ENCODE measurements at places on chromosomes 4 and X.

DNA sequence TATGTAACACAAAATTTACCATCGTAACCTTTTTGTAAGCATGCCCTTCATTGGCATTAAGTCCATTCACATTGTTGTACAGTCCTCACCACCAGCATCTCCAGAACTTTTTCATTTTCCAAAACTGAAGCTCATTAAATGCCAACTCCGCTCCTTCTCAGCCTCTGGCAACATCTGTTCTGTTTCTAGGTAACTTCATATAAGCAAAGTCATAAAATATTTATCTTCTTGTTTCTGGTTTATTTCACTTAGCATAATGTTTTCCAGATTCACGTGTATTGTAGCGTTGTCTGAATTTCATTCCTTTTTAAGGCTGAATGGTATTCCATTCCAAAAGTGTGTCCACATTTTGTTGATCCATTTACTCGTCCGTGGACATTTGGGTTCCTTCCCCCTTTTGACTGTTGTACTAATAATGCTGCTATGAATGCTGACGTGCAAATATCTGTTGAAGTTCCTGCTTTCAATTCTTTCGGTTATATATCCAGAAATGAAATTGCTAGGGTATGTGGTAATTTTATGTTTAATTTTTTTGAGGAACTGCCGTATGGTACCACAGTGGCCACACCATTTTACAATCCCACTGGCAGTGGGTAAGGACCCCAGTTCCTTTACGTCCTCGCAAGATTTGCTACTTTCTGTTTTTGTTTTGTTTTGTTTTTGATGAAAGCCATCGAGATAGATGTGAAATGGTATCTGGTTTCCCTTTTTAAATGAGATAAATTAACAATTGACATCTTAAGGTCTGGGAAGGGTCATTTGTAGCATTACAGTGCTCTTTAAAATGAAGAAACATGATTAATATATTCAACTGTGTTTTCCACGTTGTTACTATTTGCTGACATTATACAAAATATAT lies 63.4 kb downstream of the PTTG2 start:
- peaks cover 3% of the 10 kb centered on the region for H3K4me1 ChIP-seq
- H3K27ac ChIP-seq, result no peak overlapping the region
- no peak for DNase-seq
- no peak overlapping the region for H3K4me3 ChIP-seq

DNA sequence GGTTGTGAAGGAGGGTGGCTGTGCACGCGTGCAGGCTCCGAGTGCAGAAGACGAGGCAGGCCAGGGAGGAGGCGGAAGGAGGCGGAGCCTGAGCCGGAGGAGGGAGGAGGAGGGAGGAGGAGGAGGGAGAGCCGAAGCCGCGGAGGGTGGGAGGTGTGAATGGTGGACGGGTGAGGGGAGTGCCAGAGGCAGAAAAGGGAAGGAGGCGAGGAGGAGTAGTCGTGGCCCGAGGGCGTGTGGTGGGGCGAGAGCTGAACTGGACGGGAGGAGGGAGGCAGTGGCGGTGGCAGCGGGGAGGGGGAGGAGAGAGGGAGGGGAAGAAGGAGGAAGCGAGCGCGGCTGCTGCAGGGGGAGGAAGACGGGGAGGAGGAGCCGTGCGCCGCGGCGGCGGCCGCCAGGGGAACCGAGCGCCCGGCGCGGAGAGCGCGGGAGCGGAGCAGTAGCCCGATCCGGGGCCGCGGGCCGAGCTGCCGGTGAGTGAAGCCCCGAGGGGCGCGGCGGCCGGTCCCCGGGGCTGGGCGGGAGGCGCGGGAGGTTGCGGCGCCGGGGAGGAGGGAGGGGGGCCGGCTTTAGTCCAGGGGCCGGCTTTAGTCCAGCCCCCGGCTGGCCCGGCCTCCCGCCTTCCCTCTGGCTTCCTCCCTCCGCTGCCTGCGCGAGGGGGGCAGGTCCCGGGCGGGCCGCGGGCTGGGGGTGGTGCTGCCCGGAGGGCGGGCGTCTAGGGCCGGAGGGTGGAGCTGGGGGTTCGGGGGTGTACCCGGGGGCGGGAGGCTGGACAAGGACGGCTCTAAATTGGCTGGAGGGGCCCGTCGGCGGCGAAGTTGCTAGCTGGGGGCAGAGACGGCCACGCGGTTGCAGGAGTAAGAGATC lies at the start of gene TMEM164:
TSS of gene TMEM164 (plus strand) at position 815 of the 867 bp plus-strand sequence. CDS start 661 bp downstream, outside the sequence.
- peak; percentile 94 for DNase-seq
- H3K36me3 ChIP-seq, result peaks cover 9% of the 10 kb centered on the region
- peaks cover 28% of the 10 kb centered on the region for H3K4me1 ChIP-seq

DNA sequence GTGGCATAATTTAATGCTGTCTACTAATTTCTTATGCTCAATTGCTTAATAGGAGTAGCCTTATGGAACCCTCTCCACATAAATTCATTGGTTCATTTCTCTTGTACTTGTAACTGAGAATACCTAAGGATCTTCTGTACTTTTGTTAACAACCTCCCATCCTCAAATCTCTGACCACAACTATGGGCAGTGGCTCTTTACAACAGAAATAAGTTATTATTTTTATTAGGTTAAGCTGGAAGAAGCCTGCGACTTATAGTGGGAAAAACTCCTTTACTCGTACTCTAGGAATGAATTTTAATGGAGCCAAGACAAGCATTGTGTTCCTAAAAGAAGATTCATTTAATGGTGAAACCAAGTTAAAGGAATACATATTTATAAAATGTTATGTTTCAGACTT lies 337.1 kb upstream of the CTSO start:
- no peaks in the 10 kb centered on the region for H3K27me3 ChIP-seq
- H3K4me1 ChIP-seq, result no peaks in the 10 kb centered on the region
- H3K27ac ChIP-seq, result no peak overlapping the region

GRCh38 chr4:105061136-105061696 lies 85.5 kb upstream of the TET2 start:
- peaks cover 35% of the 10 kb centered on the region for H3K4me1 ChIP-seq
- H3K27ac ChIP-seq, result peak overlapping the region; percentile 94
- H3K27me3 ChIP-seq, result peaks cover 1% of the 10 kb centered on the region

GRCh38 chr4:26459054-26459755 lies 31.1 kb downstream of the CCKAR start:
- peaks cover 3% of the 10 kb centered on the region for H3K27me3 ChIP-seq
- DNase-seq, result peak; percentile 65
- no peaks in the 10 kb centered on the region for H3K36me3 ChIP-seq

- H3K27ac ChIP-seq, result peak overlapping the region; percentile 73
- H3K4me1 ChIP-seq, result peaks cover 28% of the 10 kb centered on the region
- no peaks in the 10 kb centered on the region for H3K27me3 ChIP-seq
Observed at GRCh38 chr4:15003401-15003890, 1.2 kb downstream of the CPEB2 start.

Data from activated CD4-positive, alpha-beta T cell treated with anti-CD3 and anti-CD28 coated beads, Interleukin-2, amount 10 ng/mL, durations not matched to agents 24 days and 14 days (primary cell).